ENCODE measurements at places on chromosomes 6 and 20.

GRCh38 chr6:15062516-15063252, 183.2 kb upstream of the JARID2 start:
- no peak for DNase-seq

DNA sequence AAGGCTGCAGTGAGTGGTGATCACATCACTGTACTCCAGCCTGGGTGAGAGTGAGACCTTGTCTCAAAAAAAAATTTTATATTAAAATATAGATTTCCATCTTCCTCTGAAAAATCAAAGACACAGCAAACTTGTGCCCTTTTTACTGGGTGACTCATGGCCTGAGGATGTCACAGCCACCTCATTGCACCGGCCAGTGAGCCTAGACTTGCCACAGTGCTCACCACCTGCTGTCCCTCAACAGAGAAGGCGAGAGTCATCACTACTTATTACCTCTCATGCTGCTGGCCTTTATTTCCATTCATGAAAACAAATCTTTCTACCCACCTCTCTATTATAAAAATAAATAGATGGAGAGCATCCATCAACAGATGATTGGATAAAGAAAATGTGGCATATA, 295.8 kb downstream of the PREX1 start:
- no peak for DNase-seq

- peak; percentile 56 for DNase-seq
These were observed at the start of gene HFE for GRCh38 chr6:26087284-26088115. TSS of gene HFE (plus strand) at chr6:26087429. CDS start at chr6:26087441, 12 bp downstream.

GRCh38 chr6:141326426-141326825, 806.3 kb upstream of the GJE1 start:
- peak; percentile 27 for DNase-seq

- DNase-seq = no peak
These were observed 1.5 kb downstream of the ZC3H12D start for GRCh38 chr6:149483334-149483725.

DNA sequence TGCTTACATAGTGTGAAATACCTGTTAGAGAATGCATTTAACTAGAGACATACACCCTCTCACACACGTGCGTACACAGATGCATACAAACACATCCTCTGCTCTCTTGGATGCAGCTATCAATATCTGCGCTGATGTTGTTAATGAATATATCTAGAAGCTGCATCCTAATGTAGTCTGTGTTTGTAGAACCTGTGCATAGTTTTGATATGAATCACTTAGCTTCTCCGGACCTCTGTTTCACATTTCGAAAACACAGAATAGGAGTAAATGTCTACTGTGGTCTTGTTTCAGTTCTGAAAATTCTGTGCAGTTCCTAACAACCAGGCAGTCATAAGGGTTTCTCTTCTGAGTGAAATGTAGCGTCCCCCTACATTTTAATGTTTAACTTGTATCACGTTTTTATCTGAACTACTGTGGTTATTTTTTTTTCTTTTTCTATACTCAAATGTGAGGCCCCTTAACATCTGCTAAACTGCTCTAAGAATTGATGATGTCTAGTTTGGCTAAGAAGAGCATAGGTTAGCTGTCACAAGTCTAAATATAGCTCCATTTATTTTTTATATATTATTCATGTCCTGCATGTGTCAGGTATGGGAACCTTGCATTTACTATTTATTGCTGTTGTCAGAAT, 254.5 kb downstream of the TMEM242 start:
- no peak for DNase-seq

Data from Calu3 (cell line).